ENCODE measurements at places on chromosomes 1 and 21.

DNA sequence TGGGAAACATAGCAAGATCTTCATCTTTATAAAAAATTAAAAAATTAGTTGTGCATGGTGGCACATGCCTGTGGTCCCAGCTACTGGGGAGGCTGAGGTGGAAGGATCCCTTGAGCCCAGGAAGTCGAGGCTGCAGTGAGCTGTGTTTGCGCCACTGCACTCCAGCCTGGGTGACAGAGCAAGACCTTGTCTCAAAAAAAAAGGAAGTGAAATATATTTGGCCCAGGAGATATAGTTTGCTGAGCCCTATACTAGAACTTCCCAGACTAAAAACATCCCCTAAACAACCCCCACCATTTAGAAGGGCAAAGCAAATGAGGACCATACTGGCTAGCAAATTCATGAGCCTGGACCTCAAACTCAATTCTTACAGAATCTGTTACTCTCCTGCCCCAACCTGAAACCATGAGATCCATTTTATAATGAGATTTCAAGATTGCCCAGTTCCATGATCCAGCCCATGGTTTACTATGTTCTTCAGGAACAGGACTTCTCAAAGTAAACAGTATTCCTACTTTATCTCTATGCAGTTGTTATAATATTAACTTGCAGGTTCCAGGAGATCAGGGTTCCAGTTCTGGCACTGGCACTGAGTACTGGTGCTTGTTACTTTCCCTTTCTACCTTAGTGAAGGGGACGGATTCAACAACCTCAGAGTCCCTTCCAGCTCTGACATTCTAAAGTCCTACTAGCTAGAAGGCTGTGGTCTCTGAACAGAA is 48.9 kb upstream of the TADA1 start:
- no peak for DNase-seq

- DNase-seq = no peak
Measured at GRCh38 chr1:40383095-40383487, 9.6 kb downstream of the SMAP2 start.

DNA sequence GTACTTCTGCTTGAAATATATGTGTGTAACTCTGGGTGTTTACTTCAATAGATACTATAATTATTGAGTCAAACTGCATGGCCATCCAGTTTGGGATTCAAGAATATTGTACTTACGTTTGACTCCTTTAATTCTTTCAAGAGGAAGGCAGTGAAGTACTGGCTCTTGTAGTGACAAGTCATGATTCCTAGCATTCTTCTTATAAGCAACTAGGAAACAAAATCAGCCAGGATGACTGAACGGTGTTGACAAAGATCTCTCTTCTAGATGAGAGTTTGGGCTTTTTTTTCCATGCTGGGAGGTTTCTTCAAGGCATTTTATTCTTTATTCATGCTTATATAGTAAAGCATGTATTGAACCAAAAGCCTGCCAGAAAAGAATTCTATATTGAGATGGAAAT is 58.3 kb downstream of the CLEC20A start:
- no peak for DNase-seq

- no peak for DNase-seq
Measured at GRCh38 chr1:100950337-100950736, 54.4 kb downstream of the SLC30A7 start.

DNA sequence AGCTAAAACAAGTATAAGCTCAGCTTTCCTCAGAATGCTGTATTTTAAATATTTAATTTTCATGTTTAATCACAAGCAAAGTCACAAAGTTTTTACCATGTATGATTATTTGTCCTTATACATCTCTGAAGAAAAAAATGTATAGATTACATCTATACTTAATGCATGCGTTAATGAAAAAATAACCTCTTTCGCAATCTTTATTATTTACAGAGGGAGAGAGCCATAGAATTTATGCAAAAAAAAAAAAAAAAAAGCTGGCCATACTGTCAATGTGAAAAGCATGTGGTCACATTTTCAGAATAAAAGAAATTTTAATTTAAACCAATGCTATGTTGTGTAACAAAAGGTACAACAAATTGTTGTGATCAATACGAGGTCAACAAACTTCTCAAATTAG is 148.2 kb downstream of the AKT3 start:
- no peak for DNase-seq

- DNase-seq = no peak
Measured at GRCh38 chr1:178870944-178871343, at the start of gene ANGPTL1. ANGPTL1 (minus strand) TSS chr1:178871077; CDS start chr1:178865776, 5,301 bp downstream.

DNA sequence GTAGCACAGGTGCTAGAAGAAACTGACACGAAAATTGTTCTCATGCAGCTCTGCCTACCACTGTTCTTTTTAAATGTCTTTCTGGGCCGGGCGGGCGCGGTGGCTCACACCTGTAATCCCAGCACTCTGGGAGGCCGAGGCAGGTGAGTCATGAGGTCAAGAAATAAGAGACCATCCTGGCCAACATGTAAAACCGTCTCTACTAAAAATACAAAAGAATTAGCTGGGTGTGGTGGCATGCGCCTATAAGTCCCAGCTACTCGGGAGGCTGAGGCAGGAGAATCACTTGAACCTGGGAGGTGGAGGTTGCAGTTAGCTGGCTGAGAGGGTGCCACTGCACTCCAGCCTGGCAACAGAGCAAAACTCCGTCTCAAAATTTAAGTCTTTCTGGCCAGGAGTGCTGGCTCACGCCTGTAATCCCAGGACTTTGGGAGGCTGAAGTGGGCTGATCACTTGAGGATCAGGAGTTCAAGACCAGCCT is 947 bp upstream of the RIT1 start:
- no peak for DNase-seq

- DNase-seq = no peak
Measured at GRCh38 chr1:232447125-232447524, 182.8 kb downstream of the SIPA1L2 start.

- DNase-seq = no peak
Measured at GRCh38 chr1:11072216-11072917, 12.5 kb upstream of the SRM start.

DNA sequence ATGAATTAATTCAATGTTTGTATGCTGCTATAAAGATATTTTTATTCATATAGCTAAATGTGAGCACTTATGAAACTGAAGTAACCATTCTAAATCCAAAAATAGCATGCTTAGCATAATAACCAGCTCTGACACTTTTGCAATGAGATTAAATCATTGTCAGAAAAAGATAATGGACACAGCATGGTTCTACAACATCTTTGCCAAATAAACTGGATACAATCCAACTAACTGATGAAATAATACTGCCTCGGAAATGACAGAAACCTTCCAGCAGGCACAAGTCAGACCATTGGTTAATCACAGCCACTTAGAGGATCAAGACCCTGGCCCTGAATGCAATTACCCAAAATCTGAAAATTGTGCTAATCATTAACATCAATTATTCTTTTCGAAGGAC is 592.7 kb upstream of the ADGRL4 start:
- DNase-seq = no peak

- no peak for DNase-seq
Measured at GRCh38 chr1:13587256-13588030, 3.8 kb downstream of the PDPN start.

GRCh38 chr21:29939924-29940275 is at the start of gene GRIK1:
GRIK1 (minus strand) TSS chr21:29939996.
- DNase-seq = no peak

GRCh38 chr1:156103521-156103947 is 11.0 kb upstream of the LMNA start:
- no peak for DNase-seq

GRCh38 chr21:45615145-45615711 is 28.3 kb upstream of the PCBP3 start:
- peak; percentile 79 for DNase-seq

DNA sequence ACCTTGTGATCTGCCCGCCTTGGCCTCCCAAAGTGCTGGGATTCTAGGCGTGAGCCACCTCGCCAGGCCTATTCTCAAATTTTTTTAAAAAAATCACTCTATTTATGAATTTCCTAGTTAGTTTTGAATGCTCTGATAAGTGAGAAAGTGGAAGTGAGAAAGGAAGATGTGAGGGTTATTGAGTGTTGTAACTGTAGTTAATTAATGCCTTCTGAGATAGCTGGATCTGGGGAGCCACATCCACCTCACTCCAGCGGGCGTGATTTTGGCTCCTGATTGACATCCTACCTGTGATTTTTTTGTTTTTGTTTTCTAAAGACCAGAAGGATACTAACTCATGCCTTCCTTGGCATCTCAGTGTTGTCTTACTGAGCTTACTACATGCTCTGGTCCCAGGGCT is 65.6 kb downstream of the ST3GAL3 start:
- DNase-seq = no peak

DNA sequence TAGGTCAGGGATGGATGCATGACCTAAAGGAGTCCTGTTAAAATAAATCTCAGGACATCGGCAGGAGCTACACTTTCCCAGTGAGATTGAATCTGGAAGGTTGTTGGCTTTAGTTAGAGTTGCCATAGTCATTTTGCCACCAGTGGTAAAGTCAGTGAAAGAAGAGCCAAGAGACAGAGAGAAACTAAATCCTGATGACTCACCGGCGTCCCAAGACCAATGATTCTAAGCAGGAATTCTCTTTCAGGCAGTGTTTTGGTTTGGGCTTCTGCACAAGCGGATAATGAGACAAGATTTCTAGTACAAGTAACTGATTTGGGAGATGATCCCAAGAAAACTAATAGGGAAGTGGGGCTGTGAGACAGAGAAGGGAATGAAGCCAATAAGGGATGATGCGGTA is 88.8 kb upstream of the ETS2 start:
- DNase-seq = no peak

- no peak for DNase-seq
Measured at GRCh38 chr1:961132-961669, 817 bp downstream of the KLHL17 start.

GRCh38 chr21:43645136-43645891 is 14.0 kb downstream of the HSF2BP start:
- DNase-seq = no peak

- DNase-seq = no peak
Measured at GRCh38 chr1:88441022-88441421, 243.1 kb upstream of the PKN2 start.

DNA sequence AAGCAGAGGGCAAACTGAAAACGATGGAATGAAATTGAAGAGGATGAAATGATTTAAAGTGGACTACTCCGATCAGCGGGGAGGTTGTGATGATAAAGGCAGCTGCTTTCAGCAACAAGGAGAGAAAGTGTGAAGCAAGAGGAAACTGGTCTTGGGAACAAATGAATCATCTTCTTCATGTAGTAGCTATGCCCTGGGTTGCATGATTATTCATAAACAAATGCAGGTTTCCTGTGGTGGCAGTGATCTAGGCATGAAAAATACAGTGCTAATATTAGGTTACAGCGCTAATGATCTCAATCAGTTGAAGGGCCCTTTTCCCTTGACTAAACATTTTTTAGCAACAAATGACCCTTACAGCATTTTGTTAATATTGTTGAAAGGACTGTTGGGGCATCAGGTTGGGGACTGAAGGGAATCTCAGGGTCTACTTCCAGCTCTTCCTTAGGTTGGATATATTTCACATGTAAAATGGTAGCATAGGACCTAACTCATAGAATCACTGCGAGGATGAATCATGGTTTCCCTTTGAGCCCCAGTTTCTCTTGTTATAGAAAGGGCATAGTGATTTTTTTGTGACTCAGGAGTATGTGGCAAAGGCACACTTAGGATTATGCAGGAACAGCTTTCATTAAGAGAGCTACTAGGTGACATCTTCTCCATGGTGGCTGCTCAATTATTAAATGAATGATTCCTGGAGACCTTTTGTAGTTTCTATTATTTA is 1.9 kb upstream of the ZFYVE9 start:
- DNase-seq = no peak

GRCh38 chr1:117341123-117341522 is 26.1 kb upstream of the MAN1A2 start:
- no peak for DNase-seq

DNA sequence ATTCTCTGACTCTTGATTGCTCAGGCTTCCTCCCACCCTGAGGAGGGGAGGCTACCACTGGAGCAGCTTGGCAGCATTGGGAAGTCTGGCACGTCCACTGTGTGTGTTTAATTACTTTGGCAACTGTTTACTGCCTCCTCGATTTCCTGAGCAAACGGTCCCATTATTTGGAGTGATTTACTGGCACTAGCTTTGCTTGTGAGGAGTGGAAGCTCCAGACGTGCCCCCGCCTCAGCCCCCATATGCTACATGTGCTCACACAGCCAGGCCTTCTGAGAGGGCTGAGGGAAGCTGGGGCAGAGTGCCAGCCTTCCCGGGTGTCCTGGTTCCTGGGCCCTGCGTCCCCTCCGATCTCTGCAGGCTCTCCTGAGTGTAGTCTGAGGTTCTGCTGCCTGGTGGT is 306.2 kb downstream of the PTPRU start:
- no peak for DNase-seq

GRCh38 chr1:25754470-25755181 is 45.4 kb upstream of the SELENON start:
- DNase-seq = peak; percentile 43

- DNase-seq = no peak
Measured at GRCh38 chr21:45599146-45599581, 44.4 kb upstream of the PCBP3 start.

DNA sequence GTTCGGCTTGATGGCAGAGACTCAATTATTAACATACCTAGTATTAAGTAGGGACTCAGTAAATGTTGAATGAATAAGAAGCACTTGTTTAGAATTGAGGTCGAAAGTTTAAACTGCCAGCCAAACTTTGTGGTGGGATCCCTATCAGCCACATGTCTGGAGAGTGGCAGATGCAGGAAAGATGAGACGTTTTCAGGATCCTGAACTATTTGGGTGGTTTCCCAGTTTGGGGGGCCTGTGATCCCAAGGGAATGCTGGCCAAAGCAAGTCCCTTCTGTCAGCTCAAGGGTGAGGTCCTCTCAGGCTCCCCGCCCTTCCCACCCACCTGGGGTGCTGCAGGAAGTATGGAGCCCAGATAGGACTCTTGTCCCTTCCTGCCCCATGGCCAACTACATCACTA is 38.6 kb downstream of the KCNC4 start:
- DNase-seq = no peak

DNA sequence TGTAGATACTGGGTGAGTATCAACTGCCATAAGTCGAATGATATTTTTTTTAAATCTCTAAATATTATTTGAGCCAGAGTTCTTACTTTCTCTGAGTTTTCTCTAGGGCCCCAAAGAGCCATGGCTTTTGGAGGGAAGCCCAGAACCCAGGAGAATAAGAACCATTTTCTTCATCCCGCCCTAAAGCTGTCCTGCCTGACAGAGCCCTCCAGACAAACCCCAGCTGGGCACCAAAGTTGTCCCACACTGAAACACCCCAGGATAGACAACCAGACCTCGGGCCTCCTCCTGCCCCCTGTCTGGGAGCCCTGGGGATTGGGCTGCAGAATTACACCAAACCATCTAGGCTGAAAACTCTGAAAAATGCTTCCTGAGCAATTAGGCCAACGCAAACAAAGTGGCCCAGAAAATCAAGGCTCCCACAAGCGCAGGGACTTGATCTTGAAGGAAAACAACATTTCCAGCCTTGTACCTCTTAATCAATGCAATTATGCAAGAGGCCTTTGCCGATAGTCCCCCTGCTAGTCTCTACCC is 113.1 kb downstream of the RRAGC start:
- no peak for DNase-seq

Measured in activated naive CD4-positive, alpha-beta T cell (primary cell).